ENCODE measurements at places on chromosomes 13 and 19.

- no peak for DNase-seq
Measured at GRCh38 chr19:29162694-29163093, 50.3 kb downstream of the UQCRFS1 start.

DNA sequence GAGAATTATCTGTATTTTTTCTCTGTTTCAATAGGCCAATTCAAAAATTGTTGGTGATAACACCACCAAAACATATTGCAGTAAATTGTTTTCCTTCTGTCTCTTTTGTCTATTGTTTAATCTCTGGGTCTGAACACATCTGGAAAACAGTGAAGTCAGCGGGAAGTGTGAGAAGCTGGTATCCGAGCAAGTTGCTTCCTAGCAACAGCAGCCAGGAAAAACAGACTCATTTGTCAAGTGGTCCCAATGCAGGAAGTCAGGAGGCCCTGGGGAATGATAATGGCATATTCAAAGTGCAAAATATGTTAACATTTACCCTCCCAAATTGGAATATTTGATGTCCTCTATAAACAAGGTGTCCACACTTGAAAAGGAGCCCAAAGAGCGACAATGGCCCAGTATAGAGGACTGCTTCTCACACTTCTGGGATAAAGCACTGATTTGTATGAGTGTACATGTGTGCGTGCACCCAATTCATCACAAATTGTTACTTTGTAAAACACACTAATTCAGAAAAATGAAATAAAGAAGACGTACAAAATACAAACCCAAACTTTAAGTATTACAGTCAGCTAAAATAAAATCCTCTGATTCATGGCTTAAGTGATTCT is 515.0 kb downstream of the TBC1D4 start:
- DNase-seq: no peak

DNA sequence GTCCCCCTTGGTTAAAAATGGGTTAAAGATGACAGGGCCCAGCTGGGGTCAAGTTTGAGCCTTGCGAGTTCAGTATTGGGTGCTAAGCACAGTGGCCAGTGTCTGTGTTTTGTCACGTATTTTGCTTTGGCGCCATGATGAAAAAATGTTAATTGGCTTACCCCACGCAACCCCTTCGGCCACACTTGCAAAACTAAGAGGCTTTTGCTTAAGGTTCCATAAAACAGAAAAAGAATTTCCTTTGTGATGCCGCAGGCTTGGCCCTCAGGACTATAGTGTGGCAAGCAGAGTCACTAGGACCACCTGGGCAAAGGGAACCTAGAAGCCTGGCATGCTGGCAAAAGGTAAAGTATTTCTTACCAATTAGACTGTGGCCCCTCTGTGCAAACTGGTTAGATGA is 20.7 kb downstream of the DPRX start:
- no peak for DNase-seq

DNA sequence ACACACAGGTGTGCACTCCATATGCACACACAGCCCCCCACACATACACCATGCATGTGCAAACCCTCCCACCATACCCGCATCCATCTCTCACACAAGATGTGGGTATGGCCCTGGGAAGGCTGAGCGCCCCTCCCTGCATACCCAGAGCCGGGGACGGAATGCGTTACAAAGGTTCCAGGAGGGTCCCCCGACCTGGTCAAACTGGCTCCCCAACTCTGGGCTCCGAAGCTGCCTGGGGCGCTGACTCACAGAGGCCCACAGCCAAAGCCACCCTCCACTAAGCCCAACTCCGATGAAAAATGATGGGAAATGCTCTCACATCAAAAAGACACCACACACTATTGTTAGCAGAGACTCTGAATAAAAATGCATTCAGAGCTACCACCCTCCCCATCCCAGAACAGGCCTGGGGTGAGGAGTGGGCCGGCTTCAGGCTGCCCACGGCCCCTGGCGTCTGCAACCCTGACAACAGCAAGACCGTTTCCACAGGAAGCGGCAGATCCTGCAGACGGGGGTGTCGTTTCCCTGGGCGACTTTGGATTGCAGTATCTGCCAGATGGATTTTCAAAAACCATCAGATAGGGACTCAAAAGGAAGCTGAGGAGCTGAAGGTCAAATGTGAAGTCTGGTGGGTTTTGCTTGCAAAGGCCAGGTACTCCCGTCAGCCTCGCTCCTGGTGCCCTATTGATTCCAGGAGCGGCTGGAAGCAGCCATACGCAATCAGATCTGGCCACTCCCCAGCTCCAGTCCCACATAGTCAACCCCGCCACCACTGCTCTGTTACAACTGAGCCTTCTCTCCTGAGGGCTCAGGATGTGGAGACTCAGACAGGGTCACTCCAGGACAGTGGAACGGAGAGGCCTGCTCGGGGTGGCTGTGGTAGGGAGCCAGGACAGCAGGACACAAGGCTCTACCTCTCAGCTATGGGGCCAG is 14.3 kb downstream of the PEPD start:
- DNase-seq: peak; percentile 44

GRCh38 chr19:6766357-6767080 is 716 bp downstream of the SH2D3A start:
- DNase-seq: no peak

- no peak for DNase-seq
Measured at GRCh38 chr13:77506874-77507273, 28.6 kb upstream of the SCEL start.

DNA sequence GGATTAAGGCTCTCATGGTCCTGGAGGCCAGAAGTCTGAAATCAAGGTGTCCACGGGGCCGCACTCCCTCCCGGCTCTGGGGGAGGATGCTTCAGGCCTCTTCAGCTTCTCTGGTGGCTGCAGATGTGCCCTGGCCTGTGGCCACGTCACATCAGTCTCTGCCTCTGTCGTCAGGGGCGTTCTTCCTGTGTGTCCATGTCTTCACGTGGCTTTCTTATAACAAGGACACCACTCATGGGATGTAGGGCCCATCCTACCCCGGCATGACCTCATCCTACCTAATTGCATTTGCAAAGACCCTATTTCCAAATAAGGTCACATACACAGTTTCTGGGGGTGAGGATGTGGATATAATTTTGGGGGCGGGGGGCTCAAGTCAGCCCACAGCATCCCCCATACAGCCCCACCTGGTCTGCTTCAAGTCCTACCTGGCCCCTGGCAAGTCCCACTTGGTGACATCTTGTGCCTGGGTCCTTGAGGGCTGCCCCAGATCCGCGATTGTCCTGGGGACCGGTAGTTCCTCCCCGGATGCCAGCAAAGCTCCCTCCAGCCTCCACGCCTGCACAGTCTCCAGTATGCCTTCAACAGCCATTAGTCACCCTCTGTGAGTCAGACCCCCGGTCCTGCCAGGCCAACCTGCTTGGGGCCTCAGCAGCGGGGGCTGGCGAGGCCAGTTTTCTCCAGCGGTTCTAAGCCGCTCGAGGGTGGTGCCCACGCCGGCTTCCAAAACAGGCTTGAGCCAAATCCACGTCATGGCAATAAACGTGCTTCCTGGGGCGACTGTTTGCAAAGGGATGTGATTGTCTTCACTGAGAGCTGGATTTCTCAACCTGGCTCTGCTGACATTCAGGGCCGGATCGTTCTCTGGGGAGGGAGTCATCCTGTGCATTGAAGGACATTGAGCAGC is 32.2 kb downstream of the MYO9B start:
- DNase-seq: no peak

- no peak for DNase-seq
Measured at GRCh38 chr19:9165261-9165660, 13.5 kb upstream of the OR7D2 start.

DNA sequence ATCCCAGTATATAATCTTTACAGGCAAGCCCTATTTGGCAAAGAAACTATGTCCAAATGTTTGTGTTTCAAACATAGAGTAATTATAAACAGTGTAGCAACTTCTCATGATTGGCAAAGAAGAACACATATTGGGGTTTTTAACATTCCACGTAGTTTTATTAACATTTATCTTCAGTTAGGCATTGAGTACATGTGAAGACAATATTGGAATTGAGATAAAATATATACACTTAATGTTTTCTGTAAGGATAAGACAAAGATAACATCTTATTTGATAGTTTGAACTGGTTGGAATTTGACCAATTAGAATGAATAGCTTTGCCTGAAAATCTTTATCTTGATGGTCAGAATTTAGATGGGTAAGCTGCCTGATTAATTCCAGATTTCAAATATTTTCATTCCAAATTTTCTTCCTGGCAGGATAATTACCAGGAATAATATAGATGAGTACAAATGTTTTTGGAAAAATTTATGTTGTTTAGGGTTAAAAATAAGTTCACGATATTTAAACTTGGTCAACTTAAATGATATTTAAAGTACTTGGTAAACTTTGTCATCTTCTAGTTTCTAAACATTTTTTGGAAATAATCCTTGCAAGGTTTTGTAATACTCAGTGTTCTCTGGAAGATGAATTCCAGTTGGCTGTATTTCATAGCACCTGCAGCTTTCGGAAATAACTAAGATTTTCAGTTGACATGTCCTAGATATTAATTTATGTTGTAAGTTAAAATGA is 536.5 kb upstream of the SPRY2 start:
- DNase-seq: no peak

All from SHP77 (cell line).